ENCODE measurements at places on chromosomes 16 and 17.

GRCh38 chr16:87949071-87949744 is 2.0 kb upstream of the BANP start:
- no peak for DNase-seq

DNA sequence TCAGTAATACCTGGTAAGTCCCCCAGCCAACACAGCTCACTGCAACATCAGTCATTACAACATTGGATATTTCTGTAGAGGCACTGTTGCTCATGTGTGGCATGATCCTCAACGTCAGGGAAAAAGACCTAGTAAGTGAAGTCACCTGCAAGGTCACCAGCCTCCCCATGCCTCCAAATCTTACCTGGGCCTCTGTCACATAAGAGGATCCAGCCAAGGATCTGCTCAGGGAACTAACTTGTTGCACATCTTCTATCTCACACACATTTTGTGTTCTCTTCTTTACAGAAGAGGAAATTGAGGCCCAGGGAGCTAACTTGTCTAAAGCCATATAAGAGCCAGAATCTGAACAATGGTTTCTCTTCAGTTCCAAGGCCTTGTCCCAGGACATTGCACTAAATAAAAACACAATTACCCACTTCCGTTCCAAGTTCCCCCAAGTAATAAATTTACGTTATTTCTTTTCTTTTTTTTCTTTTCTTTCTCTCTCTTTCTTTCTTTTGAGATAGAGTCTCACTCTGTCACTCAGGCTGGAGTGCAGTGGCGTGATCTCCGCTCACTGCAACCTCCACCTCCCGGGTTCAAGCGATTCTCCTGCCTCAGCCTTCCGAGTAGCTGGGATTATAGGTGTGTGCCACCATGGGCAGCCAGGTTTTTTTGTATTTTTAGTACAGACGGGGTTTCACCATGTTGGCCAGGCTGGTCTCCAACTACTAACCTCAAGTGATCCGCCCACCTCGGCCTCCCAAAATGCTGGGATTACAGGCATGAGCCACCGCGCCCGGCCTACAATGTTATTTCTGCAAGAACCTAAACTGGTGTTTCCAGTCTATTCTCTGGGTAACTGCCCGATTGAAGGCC is 1.3 kb downstream of the SHMT1 start:
- no peak for DNase-seq

DNA sequence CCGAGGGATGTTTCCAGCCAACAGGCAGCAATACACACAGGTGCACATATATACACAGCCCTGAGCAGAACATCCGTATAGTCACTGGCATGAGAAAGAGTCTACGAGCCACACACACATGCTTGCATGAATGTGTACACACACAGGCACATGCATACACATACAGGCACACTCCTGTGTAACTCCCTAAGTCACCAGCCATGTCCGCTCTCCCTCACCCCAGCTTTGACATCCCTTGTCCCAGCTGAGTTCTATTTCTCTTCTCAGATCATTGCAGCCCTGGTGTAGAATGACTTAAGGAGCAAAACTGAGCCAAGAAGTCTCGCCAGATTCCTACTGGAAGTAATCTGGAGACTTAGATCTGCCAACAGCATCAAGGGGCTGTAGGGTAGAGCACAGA is 13.1 kb downstream of the CDRT4 start:
- no peak for DNase-seq

- DNase-seq: no peak
Observed at GRCh38 chr16:372302-372983, 2.1 kb upstream of the MRPL28 start.

DNA sequence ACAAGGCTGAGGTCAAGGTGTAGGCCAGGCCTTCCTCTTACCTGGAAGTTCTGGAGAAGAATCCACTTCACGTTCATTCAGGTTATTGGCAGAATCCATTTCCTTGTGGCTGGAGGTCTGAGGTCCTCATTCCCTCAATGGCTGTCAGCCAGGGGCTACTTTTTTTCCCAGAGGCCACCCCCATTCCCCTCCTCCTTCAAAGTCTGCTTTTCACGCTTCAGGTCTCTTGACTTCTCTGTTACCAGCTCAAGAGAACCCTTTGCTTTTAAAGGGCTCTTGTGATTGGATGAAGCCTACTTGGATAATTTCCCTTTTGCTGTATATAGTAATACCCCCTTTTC is 55.1 kb upstream of the LGALS9 start:
- DNase-seq: no peak

DNA sequence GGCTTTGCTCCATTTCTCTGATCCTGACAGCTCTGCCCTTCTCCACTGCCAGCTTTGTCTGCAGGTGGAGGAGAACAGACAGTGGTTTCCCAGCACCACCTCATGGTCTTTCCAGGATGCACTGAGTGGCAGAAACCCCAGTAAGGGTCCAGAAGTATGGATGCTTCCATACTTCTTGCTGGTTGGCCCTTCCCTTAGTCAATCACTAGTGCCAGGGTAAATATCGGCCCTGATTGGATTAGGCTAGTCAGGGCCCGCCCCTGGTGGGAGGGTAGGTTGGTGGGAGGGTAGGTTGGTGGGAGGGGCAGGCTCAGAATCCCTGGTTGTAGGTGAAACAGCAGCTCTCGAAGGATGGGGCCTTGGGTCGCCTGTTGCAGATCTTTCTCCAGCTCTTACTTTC is 10.2 kb downstream of the RNF213 start:
- DNase-seq: no peak

DNA sequence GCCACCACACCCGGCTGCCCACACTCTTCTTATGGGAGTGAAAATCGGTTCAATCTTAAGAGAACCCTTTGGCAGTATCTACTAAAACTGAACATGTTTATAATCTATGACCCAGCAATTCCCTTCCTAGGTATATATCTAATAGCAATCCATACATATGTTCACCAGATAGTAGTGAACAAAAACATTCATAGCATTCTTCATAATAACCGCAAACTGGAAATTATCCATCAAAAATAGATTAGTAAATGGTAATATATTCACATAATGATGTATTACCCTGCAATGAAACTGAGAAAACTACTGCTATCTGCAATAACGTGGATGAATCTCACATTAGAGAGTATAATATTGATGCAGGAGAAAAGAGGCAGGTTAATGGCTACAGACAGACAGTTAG is 23.1 kb downstream of the COPRS start:
- no peak for DNase-seq

- DNase-seq: no peak
Observed at GRCh38 chr16:27368358-27368722, 33.6 kb upstream of the IL21R start.

DNA sequence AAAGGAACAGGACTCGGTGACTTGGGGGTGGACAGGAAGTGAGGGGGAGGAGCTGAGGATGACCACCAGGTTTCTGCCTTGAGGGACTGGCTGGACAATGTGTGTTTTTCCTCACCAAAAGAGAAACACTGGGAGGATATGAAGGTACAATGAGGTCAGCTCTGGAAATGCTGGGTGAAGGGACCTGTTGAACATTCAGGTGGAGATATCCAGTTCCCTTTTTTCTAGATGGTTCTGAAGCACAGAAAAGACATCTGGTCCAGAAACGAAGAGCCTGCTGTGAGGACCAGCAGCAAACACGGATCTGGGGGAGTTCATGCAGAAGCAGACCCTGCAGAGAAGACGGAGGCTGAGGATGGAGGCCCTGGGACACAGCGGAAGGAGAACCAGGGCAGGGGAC is 17.5 kb downstream of the ARHGAP17 start:
- DNase-seq: no peak

DNA sequence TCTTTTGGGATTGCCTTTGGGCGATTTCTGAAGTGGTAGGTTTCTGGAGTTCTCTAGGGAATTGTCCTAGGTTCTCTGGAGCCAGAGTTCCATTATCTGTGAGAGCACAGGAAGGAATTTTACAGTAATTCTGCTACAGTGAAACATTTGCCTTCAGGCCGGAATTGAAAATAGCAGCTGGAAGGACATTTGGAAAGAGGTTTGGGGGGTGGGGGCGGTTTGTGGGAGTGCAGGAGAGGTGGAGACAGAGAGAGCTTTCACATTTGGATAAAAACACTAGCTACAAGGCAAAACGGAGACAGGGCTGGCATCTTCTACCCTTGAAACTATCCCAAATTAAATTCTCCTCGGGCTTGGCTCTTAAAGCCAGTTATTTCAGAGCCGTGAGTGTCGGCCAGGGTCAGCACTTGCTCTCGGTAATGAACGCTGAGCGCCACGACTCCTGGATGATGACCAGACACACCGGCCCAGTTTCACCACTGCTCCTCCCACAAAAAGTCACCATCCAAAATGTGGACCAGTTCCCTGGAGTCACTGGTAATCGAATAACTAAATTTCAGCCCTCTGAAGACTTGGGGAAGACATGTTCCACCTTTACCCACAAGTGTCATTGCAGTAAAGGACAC is 67.7 kb upstream of the TANC2 start:
- no peak for DNase-seq

- DNase-seq: no peak
Observed at GRCh38 chr16:28003021-28003865, 60.3 kb downstream of the GSG1L start.

DNA sequence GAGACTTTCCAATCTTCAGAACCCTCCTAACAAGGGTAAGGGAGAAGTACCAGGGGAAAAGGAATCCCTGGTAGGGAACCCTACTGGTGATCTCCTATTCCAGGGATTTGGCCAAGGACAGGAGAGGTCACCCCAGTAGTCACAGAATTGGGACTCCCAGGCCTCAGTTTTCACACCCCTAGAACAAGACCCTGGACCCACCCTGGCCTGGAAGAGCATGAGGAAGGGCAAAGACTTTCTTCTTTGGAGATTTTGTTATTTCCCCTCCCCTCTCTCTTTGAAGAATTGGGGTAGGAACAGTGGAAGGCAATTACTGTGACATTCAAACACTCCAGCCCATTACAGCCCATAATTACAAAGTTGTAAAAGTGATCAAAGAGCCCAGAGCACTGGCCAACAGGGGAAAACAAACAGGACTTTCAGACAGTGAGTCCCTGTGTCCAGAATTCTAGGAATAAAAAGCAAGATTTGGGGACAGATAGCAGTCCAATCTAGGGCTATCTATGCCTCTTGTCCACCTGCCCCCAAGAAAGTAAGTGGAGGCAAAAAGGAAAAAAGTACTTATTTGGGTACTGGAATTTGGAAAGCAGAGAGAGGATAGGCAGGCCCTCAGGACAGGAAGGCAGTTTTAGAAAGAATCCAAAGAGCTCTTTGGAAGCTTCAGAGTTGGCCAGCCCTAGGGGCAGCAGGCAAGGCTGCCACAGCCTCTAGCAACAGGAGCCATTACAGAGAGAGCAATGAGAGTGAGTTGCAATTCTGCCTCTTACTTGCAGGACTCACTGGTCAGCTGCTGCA is 13.4 kb upstream of the SUPT4H1 start:
- DNase-seq: no peak

DNA sequence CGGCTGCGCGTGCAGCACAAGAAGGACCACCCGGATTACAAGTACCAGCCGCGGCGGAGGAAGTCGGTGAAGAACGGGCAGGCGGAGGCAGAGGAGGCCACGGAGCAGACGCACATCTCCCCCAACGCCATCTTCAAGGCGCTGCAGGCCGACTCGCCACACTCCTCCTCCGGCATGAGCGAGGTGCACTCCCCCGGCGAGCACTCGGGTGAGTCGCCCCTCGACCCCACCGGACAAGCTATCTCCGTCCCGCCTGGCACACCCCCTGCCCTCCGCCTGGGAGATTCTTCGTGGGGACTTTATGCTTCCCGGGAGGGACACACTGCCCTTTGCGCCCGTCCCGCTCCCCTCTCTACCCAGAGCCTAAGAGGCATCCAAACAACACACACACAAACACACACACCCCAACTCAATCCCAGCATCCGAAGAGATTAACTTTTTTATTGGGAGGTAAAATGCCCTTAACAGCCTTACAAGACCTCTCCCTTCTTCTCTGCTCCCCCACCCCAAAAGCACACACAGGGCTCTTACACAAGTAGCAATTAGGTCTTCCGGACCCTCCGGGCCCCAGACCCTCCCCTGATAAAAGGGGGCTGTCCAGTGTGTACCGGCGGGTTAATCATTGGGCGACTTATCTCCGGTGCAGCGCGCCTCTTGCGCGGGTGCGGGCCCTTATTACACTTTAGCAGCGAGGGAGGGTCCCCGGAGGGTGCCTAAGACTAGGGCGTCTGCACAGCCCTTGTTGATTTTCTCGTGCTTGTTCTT is 2.1 kb downstream of the SOX9 start:
- no peak for DNase-seq

DNA sequence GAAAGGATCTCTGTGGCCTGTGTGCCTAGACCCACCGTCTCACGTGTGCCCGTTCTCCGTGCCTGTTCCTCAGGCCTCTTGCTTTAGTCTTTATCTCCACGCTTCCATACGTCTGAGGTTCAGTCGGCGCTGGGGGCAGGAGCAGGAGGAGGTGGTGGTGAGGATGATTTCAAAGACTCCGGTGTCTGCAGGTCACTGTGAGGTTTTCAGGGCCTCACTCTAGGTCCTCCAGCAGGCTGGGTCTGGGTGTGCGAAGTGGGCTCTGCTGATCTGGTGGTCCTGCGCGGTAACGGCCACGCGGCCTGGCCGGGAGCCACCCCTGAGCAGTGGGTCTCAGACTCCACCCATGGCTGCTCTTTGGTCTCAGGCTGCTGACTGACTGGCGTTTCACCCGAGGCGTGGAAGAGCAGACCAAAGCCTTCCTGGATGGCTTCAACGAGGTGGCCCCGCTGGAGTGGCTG is 14.4 kb upstream of the CLEC18A start:
- DNase-seq: no peak

DNA sequence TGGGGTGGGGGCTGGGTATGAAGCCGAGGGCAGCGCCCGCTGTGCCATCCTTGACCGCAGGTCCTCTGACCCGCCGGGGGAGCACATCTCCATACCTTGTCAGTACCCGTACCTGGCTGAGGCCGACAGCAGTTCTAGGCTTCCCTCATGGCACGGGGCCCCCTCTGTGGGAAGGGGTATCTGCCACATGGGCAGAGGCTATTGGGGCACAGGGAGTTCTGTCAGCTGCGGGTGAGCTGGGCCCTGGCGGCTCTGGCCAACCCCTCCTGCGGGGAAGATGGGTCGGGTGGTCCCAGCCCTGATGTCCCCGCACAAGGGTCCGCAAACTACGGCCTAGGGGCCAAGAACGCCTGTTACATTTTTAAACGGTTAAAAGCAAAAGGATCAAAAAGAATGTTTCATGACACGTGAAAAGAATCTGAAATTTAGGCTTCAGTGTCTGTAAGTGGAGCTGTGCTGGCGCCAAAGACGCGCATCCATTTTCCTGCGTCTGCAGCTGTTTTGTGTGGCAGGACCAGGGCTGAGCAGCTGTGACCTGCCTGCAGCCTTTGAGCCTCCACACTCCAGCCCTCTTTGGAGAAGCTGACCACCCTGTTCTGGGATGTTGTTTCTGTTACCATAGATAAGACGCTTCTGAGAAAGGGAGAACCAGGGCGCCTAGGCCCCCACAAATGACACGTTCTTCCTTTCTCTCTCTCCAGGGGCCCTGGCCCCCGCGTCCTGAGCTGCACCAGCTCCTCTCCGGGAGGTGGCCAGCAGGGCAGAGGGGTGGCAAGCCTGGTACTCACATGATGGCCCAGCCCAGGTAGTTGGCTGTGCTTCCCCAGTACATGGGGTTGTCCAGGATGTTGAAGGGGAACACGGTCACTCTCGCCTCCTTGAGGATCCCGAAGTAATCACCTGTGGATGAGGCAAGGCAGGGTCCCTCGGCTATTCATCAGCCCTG is 12.7 kb upstream of the RASD1 start:
- no peak for DNase-seq

- no peak for DNase-seq
Observed at GRCh38 chr17:55160501-55160900, 104.3 kb upstream of the HLF start.

Data from stimulated activated CD4-positive, alpha-beta T cell treated with anti-CD3 and anti-CD28 coated beads, Interleukin-15, amount 100 ng/mL, for 1 hour (primary cell).